NCI-H2081 treated with DMSO at 0.1 percent for 48 hours (cell line): ENCODE measurements at places on chromosomes 12 and 14.

DNA sequence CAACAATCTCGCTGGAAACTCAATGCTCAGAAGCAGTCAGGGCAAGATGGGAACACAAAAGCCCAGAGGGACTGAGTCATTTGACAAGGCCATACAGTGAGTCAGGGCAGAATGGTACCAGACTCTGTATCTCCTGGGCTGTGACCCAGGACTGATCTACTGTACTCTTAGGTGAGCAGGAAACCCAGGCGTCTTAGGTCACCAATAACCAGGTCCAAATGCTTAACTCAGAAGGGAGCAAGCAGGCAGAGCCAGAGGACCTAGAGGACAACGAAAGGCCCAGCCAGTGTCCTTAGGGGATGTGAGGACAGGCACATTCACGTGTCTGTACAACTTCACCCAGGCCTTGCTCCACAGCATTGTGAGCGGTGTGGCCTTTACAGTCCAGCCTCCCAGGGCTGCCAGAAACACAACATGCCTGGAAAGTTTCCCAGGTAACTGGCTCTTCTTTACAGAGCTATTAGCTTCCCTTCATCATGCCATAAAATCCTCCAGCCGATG is 69.9 kb downstream of the ARL6IP4 start:
- DNase-seq: no peak

DNA sequence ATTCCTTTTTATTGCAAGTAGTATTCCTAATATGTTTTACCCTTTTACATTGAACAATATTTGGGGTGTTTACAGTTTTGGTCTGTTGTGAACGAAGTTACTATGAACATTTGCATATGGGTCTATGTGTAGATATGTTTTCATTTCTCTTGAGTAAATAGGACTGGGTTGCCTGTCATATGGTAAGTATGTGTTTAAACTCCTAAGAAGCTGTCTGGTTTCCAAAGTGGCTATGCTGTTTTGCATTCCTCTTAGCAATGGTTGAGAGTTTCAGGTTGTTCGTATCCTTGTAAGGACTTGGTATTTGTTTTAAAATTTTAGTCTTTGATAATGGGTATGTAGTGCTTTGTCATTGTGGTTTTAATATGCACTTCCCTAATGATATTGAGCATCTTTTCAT is 6.3 kb downstream of the METAP2 start:
- no peak for DNase-seq

DNA sequence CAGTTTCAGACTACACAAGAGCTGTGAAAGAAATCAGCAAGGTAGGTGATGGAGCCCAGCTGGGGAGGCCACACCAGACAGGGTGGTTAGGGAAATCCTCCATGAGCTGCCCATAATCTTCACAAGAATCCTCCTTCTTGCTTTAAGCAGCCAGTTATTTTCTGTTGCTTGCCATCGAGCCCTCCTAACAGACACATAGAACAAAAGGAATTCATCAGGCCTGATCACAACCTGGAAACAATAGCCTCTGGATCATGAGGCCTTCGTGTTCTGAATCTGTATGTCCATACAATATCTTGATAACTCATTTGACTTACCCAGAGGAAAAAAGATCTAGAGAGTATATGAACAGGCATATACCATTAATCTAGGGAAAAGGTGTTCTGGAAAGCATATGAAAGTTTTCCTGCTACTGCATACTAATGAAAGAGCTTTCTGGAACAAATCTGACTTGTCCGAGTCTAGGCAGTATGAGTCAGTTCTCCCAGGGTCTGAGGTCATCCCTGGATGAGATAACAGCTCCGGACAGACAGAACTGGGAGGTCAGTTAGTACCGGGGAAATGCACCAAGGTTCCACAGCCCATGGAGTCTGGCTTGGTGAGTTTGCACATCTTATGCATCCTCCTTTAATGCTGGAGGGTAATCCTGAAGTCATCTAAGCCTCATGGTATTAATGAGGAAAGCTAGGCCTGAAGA is 52.8 kb upstream of the ELK3 start:
- DNase-seq: no peak

- DNase-seq: no peak
Observed at GRCh38 chr14:104830781-104831180, 29.9 kb downstream of the ZBTB42 start.

DNA sequence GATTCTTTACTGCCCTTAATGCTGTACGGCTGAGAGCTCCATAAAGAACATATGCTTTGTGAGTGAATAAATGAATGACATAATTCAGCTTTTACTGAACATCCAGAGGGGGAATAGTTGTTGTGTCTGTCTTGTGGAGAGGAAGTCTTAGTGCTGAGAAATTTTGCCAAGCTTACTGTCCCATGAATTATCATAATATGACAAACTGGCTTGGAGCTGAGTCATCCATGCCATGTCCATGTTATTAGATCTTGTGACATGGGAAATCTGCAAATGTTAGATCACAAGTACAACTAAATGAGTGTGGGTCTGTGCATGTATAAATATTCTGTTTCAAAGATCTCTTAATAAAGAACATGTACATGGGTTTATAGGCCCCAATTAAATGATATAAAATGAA is 350.4 kb downstream of the BMP4 start:
- no peak for DNase-seq
